ENCODE measurements at places on chromosomes 4 and X.
A peak's percentile ranks its signal among the peaks of the same experiment; 100 is the strongest.

GRCh38 chr4:168796362-168797106, 213.5 kb downstream of the CBR4 start:
- DNase-seq, result no peak

DNA sequence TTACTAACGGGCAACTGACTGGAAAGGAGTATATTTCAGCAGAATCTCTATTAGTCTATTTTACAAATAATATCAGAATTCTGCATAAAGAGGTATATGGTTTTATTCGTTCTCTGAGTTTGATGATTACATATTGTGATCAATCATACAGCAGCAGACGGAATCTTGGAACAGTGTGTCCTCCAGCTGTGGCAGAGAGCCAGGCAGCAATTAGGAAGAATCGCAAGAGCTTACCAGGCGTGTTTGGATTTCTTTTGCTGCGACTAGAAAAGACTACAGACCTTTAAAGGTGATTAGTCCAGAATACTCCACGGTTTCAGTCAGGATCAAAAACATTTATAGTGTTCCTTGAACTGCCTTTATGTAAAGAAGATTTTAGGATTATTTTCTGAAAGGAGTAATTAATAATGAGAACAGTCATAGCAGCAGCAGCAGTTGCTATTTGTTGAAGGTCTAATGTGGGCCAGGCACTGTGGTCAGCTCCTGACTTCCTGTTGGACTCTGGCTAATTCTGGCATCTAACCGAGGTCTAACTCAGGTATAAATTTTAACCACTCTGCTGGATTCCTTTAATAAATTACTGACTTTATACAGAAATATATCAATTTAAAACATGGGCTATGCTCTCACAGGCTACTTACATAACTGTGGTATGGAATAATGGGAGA, 225.3 kb upstream of the CXorf66 start:
- DNase-seq, result no peak

DNA sequence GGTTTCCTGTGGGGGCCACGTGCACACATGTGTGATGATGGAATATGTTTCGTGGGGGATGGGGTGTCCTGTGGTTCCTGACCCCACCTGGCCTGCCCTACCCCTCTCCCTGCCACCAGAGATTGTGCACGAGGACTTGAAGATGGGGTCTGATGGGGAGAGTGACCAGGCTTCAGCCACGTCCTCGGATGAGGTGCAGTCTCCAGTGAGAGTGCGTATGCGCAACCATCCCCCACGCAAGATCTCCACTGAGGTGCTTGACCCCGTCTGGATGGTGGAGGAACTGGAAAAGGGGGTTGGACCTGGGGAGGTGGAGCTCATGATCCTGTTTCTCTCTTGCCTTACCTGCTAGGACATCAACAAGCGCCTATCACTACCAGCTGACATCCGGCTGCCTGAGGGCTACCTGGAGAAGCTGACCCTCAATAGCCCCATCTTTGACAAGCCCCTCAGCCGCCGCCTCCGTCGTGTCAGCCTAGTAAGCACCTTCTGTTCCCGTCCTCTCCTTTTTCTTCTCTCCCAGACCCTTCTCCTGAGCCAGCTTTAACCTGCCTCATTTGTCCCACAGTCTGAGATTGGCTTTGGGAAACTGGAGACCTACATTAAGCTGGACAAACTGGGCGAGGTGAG, 5.9 kb downstream of the CDK16 start:
- no peak for DNase-seq

DNA sequence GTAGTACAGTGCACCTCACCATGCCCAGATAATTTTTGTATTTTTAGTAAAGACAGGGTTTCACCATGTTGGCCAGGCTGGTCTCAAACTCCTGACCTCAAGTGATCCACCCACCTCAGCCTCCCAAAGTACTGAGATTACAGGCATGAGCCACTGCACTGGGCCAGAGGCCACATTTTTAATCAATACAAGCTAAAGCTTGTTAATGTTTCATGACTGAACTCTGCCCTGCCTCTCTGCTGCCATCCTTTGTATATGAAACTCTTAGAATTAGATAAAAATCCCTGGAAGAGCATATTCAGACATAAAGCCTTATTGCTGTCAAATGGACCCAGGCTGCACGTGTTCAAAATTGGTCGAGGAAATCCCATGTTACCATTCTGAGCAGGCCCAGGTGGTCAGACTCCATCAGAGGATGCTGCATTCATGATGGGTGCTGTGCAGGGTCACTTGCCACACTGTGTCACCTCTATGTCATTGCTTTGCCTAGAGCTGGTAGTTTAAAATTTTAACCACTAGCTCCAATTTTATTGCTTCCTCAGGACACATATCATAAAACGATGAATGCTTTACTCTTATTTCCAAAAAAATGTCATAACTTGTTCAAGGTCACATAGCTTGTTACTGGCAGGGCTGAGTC, 45.2 kb downstream of the LNX1 start:
- no peak for DNase-seq

- no peak for DNase-seq
Measured at GRCh38 chr4:26468977-26469376, 21.3 kb downstream of the CCKAR start.

DNA sequence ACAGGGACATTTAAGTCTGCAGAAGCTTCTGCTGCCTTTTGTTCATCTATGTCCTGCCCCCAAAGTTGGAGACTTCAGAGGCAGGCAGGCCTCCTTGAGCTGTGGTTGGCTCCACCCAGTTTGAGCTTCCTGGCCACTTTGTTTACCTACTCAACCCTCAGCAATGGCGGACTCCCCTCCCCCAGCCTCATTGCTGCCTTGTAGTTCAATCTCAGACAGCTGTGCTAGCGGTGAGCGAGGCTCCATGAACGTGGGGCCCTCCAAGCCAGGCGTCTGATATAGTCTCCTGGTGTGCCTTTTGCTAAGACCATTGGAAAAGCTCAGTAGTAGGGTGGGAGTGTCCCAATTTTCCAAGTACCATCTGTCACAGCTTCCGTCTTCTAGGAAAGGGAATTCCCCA, 170.1 kb downstream of the CCNG2 start:
- DNase-seq, result no peak

DNA sequence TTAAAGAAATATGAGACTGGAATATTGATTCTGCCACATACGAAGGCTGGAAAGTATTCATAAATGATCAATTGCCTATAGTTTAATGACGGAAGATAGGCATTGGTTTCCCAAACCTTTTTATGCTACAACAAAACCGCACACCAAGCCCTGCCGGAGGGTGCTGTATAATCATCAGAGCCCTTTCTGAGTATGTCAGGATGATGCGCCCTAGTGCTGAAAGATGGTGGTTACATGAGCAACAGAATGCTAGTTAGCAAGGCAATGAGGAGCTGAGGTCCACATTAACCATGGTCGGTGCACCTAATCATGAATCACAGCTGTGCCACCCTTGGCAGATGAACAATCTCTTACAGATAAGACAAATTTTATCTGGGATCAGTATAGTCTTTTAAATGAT, 491.1 kb downstream of the PACRGL start:
- no peak for DNase-seq

- DNase-seq, result no peak
Measured at GRCh38 chr4:121094297-121094966, 22.1 kb upstream of the NDNF start.

DNA sequence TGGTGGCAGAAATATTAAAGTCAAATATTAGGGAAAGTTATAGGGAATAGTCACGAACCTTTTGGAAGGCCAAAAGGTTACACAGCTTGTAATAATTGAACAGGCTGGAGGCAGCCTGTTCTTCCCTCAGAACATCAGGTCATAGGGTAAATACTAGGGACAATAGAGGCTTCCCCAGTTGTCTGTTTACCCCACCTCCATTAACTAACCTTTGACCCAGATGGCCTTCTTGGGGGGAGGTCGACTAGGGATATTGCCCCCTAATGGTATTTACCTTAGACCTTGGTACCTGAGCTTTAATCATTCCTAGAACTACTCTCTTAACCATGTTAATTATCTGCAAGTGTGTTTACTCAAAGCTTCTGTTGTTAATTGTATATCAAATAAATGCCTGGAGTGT, 26.0 kb downstream of the C4orf17 start:
- DNase-seq, result no peak

GRCh38 chr4:1253831-1254230, 4.9 kb upstream of the CTBP1 start:
- DNase-seq, result no peak

DNA sequence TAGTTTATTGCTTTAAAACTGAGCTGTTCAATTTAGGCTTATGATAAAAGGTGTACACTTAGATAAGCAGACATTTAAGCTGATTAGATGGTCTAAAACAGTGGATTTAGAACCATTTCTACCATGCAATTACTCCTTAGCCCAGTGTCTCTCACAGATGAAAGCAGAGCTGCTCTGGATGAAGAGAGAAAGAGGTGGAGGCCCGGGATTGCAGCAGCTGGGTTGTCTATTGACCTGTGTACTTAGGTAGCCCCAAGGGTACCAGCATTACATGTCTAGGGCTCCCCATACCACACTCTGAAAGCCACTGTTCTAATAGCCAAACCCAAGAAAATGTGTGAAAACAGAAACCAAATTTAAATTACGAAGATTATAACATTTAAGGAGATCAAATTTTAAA, 86.0 kb upstream of the GIMD1 start:
- no peak for DNase-seq

DNA sequence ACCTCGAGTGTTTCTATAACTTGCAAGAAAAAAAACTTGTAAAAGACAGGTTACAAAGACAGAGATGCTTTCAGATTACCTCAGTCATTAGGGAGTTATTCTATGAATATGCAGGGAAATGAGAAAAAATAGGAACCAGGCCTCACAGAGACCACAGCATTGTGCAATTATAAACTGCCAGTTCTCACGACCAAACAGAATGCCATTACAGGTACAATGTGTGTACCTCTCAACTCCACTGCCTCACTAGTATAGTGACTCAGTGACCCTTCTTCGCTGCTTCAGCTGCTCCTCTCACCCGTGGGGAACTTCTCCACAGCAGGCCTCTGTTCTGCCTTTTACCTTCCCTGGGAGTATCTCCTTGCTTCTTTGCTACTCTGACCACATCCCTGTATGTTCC, 2.3 kb upstream of the HTATSF1 start:
- no peak for DNase-seq

- DNase-seq, result no peak
Measured at GRCh38 chrX:131306601-131307000, 17.5 kb upstream of the IGSF1 start.

DNA sequence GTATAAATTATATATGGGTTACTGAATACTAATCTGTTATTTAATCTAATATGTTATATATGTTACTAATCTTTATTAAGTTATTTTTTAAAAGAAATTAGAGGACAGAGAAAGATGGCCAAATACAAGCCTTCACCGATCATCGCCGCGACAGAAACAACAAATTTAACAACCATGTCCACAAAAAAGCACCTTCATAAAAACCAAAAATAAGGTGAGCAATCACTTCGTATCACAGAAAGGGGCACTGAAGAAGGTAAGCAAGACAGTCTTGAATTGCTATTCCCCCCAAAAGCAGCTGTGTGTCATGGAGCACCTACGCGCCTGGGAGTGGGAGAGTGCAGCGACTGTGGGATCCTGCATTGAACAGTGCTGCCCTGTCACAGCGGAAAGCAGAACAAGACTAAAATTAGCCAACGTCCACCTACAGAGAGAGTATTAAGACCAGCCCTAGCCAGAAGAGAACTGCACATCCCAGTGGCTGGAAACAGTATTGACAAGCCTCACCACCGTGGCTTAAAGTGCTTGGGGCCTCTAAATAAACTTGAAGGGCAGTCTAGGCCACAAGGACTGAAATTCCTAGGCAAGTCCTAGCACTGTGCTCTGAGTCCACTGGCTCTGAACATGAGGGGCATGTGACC, 38.5 kb downstream of the LRBA start:
- DNase-seq, result peak; percentile 16

DNA sequence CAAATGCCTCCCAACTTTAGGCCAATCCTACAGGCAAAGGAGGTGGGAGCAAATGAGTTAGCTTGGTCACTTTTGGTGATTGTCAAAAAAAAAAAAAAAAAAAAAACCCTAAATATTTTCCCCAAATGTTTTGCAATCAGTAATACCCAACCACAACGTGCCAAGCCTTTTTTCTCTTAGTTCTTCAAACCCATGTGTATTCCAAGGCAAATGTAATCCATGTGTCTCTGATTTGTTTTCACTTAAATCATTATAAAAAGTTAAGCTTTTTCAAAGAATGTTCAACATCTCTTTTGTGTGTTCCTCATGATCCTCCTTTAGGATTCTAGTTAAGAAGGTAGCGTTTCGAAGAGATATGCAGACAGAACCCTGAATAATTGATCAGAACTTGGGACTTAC, 328.4 kb downstream of the PAPSS1 start:
- no peak for DNase-seq

DNA sequence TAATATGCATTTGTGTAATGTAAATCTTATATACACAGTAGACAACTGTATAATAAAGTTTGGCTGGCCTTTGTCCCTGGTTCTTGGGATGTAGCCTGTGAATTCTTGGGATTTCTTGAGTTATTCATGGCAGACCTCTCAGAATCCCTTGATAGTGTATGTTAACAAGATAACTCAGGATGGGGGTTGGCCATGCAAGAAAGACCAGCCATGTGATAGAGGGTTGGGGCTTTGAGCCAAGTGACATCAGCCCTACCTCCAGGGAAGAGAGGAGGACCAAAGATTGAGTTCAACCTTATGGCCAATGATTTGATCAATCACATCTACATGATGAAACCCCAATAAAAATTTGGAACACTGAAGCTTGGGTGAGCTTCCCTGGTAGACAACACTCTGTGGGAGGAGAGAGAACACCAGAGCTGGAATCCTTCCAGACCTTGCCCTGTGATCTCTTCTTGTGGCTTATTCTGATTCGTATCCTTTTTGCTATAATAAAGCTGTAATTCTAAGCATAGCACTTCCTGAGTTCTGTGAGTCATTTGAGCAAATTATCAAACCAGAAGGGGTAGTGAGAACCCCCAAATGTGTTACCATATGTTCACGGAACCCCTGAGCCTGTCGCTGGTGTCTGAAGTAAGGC, 11.3 kb downstream of the SLC2A9 start:
- DNase-seq, result no peak

DNA sequence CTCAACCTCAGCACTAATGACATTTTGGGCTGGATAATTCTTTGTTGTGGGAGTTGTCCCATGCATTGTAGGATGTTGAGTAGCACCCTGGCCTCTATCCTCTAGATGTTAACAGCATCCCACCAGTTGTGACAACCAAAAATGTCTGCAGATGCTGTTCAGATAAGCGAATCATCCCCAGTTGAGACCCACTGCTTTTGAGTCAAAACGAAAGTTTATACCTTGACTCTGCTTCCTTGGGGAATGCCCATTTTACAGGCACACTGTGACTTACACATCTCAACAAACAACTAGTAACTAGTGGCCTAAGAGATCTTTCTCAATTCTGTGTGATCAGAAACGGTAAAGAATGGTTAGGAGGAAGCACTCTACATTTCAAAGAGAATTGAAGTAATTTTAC, 37.0 kb downstream of the SEPSECS start:
- no peak for DNase-seq

DNA sequence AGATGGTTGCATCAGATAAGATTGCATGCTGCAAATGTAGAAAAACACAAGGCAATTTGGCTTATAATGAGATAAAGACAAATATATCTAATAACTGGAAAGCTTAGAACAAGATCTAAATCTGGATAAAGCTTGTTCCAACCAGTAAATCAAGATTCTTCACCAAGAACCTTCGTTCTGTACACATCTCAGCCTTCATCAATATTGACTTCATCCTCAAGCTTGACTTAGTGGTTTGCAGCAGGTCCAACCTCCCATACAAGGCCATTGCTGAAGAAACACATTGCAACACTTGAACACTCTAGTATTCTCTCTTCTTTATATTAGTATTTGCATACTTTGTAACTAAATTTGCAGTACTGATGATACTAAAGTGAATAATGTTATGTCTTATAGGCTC, 407.6 kb downstream of the TLL1 start:
- no peak for DNase-seq
